ENCODE measurements at places on chromosomes 2 and 18.

DNA sequence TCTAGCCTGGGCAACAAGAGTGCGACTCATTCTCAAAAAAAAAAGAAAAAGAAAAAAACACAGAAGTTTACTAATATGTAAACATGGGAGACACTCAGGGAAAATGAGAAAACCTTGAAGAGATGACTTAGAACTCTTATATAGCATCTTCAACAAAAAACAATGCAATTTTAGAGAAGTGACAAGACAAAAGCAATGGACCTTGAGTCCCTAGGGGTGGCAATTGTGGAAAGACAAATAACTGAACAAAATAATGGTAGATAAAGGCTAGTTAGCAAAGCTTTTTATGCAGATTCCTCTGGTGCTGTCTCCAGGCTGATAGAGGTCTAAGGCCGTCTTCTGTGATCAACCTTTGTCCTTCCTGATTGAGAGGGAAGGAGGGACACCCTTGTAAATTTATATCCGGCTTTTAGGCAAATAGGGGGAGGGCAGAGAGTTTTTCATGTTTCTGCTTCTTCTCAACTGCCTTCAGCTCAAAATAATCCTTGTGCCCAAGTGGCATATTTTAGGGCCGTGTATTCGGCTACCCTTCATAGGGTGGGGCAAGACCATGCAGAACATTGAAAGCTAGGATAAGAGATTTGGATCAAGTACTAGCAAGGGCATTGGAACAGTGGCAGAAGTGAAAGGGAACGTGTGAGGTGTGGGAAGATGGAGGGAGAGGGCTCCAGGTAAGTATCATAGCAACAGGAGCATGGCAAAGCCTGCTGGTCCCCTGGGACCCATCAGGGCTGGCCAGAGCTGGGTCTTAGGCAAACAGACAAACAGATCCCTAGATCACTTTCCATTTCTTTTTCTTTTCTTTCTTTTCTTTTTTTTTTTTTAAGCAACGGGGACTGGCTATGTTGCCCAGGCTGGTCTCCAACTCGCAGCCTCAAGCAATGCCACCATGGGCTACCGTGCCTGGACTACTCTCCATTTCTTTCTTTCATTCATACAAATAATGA lies 116.2 kb upstream of the STPG4 start:
- no peak for DNase-seq

DNA sequence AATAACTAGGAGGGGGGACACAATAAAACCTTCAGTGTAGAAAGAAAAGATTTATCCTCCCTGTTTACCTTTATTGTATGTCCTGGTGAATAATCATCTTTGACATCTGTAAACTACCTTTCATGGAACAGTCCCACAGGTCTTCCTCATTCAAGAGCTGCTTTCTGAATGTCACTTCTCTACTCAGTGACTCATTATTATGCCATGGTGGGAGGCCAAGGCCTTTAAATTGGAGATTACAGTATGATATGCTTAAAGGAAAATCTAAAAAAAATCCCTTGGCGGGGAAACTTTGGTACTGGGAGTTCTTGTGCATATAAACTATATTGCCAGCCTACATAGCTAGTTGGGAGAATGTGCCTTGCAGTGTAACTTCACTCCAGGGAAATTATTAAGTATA lies 713.0 kb downstream of the TDRD15 start:
- DNase-seq: no peak

DNA sequence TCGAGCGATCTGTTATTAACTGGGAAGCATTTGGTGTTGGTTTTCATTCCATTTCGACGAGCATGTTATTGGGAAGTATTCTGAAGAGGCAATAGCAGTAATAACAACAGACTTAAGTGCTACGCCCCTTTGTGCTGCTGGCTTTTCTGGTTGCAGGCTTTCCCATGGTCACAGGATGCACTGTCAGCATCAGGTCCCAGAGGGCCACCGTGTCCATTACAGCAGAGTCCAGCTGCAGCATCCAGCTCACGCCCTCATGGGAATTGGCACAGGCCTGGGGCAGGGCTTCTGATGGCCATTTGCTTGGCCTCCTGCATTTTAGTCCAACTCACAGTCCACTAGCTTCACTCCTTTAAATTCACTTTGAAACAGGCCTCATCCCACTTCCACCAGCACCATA lies 44.4 kb downstream of the BCL2L11 start:
- DNase-seq: no peak

DNA sequence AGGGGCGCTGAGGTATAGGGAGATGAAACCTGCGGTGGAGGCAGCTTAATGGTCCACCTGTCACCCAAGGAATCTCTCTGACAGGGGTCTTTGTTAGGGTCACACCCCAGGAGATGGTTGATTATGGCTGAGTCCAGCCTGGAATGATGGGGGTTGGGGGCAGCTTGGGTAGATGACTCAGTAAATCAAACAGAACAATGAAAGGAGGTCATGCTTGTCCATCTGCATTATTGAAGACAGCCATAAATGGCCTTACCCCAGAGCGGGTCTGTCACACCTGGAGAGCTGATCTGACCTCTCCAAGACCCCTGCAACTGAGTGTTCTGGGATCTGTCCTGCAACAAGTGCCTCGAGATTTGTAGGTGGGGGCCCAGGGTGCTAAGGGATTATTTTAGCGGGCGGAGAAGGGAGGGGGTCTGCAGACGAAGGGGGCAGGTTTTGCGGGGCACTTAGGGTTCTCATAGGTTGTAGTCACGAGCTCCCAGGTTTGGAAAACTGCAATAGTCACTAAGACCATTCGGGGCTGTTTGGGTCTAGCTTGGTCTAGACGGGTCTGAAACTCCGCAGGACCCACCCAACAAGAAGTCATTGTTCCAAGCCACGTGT lies 771 bp upstream of the IGFBP2 start:
- no peak for DNase-seq

- no peak for DNase-seq
Measured at GRCh38 chr18:23321996-23322395, 131.1 kb upstream of the RIOK3 start.

DNA sequence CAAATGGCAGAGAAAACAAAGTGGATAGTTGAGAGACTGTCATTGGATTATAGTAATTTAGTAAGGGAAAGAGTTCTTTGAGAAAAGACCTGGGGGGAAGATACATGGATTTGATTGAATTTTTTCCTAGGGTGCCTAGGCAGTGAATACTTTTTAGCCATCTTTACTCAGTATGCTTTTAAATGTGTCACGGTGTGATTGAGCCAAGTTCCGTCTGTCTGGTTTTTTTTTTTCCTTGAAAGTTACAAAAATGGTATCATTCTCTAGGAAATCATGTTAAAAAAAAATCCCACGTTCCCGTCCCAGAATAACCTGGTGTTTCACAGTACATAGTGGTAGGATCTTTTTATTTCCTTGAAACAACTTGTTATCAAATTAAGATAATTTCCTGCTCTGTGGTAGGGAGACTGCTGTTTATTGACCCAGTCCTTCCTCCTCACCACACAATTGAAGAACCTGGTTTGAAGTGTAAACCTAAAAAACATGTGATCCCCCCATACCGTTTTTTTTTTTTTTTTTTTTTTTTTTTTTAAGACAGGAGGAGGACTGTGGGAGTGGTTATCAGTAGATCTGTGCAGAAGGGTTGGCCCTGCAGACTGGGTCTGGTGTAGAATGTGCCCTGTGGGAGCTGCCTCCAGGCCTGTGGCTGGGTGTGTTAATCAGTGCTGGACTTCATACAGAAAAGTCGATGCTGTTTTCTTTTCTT lies 55.1 kb downstream of the DGKD start:
- no peak for DNase-seq

DNA sequence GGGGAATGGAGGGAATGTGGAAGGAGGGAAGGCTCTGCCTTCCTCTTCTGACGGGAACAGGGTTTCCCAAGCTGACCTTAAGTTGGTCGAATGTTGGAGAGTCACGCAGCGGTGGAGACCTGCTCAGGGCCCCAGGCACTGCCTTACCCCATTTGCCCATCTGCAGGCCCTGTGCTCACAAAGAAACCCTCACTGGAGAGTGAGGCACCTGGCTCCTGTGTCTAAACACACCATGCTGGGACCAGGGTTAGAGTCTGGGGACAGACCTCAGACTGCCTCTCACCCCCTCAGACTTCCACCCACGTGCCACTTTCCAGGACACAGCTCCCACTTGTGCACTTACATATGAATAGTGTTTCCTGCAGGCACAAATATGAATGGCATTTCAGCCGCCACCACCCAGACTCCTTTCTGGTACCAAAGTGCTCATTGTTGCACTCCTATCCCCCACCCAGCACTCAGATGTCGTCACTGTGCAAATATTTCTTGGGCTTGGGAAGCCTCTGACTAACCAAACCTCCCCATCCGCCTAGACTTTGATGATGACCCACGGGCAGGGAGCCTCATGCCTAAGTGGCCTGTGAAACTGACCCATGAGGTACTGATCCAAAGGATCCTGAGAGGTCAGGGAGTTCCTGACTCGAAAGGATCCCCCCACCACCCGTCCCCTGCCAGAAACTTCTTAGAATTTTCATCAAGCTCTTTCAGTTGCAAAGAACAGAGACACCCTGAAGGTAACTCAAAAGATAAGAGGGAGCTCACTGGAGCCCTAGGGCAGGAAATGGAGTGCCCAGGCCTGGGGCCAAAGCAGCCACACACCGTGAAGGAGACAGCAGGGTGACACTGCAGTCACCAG lies 78.3 kb downstream of the STPG4 start:
- no peak for DNase-seq

DNA sequence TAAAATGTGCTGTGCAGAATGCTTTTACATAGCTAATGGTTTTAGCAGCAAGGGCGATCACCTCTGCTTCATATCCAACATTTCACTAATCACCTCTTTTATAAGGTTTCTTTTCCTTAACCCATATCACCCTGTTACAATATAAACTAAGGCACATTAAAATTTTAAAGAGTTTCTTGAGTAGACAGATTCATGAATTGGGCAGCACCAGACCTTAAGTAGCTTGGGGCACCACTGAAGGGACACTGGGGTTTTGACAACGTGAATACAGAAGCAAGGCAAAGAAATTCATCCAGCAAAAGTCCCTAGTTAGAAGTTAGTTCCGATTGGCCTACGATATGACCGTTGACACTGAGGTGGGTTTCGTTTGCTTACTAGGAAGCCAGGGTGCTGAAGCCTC lies 44.0 kb upstream of the RALBP1 start:
- no peak for DNase-seq

DNA sequence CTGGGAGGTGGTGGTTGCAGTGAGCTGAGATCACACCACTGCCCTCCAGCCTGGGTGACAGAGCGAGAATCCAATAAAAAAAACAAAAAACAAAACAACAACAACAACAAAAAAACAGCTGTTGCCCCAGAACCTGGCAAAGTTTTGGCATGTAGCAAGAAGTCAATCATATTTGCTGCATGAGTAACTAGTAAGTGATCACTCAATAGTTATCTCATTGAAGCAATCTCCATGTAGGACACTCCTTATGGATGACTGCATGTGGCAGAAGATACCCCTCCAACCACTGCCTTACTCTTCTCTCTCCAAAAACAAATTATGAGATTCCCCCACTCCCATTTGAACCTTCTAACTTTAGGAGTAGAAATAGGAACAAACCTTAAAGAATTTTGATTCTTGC lies 113.7 kb downstream of the TTC27 start:
- DNase-seq: no peak

DNA sequence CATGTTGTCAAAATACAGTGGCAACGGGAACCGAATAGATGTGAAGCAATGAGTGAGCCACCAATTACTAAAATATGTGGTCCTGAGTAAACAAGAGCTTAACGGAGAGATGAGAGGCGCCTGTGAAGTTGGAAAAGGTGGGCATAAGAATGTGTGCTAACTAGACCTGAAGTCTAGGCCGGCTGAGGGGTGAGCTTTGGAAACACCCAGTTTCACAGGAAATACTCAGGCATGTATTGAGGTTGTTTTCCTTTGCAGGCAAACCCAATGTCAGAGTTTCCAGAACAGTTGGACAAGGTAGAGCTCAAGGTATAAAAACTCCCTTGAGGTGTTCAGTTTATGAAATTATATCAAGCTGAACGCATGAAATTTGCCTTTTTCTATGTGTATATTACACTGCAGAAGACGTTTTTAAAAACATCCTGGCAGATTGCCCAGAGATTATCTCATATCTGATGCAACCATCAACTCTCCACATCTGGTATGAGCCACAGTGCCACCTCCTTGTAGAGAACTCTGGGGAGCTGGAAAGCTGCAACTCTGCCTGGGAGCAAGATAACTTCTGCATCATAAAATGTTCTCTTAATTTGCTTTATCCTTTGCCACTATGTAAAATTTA lies 3.9 kb upstream of the WDSUB1 start:
- no peak for DNase-seq

GRCh38 chr18:11654736-11655605 lies 34.1 kb upstream of the GNAL start:
- DNase-seq: peak; percentile 6

All from KG1 (cell line).